ENCODE measurements at places on chromosomes 3 and 15.

- no peak for DNase-seq
Measured at GRCh38 chr3:62922326-62922725, 47.1 kb upstream of the CADPS start.

DNA sequence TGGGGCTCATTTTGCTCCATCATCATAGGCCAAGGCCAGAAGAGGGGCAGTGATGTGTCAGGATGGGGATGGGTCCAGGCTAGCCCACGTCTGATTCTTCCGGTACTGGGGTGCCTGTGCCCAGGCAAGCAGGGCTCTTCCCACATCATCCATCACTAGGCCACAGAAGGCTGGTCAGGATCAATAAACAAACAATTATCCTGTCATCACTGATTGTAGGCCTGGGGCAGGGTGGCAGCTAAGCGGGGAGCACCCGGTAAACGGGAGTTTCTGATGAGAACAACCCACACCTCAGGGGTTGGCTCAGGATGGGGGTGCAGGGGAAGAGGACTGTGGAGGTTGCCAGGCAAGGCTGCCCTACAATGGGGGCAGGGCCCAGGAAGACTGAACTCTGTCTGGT lies 18.1 kb upstream of the CACNA2D2 start:
- no peak for DNase-seq

DNA sequence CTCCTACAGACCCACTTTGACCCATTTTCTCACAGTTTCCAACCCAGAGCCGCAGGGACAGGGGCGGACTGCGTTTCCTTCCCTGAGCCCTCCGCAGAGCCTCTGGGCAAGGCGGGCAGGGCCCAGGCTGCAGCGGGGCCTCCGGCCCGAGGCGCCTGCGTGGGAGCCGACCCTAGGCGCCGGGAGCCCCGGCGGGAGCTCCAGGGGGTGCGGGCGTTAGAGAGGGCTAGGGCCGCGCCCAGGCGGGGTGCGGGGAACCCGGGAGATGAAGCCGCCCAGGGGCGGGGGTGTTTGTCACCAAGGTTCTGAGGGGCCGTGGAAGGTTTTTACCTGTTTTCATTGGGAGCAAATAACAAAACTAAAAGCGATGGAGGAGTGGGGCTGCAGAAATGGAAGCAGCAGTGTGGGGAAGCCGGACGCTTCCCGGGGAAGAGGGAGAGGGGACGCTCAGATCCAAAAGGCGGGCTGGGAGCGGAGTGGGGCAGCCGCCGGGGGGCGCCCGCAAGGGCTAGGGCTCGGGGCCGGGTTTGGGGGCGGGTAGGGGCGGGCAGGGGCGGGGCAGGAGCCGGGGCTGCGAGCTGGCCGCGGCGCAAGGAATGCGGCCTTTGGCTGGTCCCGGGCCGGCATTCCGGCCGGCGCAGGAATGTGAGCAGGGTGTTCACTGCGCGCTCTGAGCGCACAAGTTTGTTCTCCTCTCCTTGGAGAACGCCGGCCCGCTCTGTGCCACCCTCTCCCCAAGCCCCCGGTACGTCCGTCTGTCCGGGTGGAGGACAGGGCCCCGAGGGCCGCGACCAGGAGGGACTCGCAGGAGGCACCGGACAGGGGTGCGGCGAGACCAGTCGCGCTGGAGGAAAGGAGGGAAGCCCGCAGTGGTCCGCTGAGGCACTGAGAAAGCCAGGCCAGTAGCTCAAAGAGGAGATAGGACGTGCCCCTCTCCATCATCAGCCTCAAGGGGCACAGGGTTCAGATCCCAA lies 61.1 kb downstream of the AMOTL2 start:
- DNase-seq = no peak

GRCh38 chr3:134992586-134992985 lies 197.5 kb downstream of the EPHB1 start:
- DNase-seq = no peak

GRCh38 chr3:72816862-72817355 lies 31.3 kb downstream of the SHQ1 start:
- no peak for DNase-seq

GRCh38 chr3:99919694-99920093 lies 102.0 kb downstream of the CMSS1 start:
- DNase-seq = no peak

GRCh38 chr3:186800285-186800684 lies 6.0 kb downstream of the RFC4 start:
- DNase-seq = no peak

DNA sequence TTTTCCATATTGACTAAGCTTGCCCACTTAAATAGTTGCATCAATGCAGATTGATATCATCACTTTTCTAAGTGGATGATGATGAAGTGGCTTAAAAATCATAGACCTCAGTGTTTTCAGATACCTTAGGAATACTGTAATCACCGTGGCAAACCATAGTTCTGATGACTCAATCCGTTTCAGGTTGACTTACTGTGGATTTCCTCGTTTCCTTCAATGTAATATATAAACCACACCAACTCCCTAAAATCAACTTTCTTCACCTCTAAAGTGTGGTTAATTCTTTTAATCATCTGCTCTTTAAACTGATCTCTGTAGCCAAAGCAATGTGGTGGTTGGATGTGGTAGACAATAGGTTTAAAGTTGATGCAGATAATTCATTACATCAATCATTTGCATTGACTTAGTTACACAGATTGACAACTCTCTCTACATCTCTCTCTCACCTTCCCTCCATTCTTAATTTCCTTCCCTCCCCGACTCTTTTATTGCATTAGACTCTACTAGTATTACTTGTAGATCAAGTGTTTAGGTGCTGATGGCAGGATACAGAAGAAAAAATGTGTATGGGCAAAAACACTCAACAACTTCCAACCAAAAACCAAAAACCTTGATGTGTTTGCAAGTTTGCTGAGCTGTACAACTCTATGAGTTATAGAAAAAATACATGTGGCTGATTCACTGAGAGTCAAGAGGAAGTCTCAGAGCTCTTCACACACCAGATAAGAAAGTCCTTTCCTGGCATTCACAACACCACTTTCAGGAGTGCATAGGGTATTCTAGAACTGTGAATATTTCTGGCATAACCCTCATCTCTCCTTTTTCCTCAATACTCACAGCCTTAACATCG lies 243.5 kb downstream of the NFKBIZ start:
- no peak for DNase-seq

GRCh38 chr15:58748852-58749531 lies 515 bp downstream of the ADAM10 start:
- peak; percentile 32 for DNase-seq

GRCh38 chr3:123832692-123833397 lies 51.3 kb downstream of the MYLK start:
- DNase-seq = no peak

DNA sequence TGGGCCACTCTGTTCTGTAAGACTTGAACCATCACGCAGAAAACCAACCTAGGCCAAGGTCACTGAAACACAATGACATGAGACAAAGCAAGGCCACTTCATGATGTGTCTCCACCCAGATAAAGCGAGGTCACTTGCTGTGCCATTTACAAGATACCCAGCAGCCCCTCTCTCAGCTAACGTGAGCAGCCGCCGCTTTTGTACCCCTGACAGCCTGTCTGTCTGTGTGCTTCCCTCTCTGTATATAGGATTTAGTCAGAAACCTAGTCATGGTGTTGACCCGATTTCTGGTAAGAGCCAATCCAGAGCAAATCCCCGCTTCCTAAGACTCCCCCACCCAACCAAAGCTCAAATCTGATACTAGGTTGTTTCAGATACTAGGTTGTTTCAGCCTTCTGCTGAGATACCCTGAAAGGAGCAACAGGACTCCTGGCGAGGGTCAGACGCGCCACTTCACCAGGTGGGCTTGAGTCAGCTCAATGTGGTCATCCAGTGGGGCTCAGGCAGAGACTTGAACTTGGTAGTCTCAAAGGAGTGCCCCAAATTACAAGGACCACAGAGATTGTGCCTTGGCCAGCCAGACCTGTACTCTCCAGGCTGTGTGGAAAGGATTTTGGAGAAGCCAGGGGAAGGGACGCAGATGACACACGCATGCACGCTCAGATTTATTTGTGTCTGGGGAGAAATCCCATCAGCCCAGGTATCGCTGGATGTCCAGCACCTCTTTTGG lies 3.1 kb upstream of the ZXDC start:
- no peak for DNase-seq

- no peak for DNase-seq
Measured at GRCh38 chr3:42852441-42852840, 23.2 kb downstream of the CYP8B1 start.

- DNase-seq = no peak
Measured at GRCh38 chr3:72818092-72818773, 30.0 kb downstream of the SHQ1 start.

GRCh38 chr3:192514754-192515663 lies 212.3 kb downstream of the FGF12 start:
- no peak for DNase-seq

DNA sequence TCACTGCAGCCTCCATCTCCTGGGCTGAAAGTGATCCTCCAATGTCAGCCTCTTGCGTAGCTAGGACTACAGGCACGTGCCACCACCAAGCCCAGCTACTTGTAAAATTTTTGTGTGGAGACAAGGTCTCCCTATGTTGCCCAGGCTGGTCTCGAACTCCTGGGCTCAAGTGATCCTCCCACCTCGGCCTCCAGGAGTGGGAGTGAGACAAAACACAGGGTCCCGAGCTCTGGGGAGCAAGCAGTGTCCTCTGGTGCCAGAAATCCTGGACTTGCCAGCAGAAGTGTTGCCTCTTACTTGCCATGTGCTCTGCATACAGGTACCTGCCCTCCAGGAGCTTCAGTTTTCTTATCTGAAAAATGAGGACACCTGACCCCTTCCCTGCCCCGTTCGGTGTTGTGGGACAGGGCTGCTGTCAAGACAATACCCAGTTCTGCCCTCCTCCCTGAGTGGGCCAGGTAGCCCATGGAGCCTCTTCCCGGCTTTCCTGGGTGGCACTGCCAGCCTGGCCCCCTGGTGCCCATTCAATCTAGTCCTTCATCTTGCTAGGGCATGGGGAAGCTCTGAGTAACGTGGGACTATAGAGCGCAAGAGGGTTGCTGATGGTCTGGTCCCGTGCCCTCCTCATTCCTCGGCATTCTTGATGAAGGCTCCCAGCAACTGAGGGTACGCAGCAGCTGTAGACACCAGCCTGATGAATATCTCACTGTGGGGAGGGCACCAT lies 164.6 kb downstream of the GOLGA6L4 start:
- DNase-seq = no peak

- no peak for DNase-seq
Measured at GRCh38 chr3:114392831-114393230, 99.0 kb downstream of the TIGIT start.

DNA sequence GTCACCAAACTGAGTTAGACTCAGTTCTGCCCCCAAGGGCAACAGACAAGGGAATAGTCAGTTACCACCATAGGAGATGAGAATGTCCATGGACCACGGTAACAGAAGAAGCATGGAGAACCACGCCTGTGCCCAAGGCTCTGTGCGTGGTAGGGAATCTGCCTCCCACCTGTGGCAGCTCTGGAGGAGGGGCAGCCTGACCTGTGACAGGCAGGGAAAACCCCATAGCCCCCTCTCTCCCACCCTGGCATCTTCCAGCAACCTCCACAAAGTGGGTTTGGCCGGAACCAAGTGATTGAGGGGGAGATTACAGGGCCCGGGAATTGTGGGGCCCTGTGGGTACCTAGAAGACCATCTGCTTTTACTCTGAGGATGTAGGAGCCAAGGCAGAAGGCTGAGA lies 14.3 kb upstream of the LTF start:
- DNase-seq = no peak

DNA sequence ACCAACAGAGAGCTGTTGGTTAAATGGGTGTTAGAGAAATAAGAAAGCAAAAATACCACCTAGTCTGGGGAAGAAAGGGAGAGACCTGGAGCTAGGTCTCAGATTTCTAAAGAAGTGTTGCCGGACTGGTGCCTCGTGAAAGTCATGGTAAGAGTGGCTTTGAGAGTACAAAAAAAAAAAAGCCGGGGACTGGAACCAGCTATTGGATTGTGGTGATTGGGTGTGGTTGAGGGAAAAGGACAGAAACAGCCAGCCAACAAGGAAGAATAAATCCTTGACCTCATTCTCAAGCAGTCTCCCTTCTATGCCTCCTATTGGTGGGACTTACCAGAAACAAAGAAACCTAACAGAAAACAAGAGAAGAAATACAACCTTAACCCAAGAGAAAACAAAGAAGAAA lies 346.4 kb upstream of the KCNMB2 start:
- DNase-seq = no peak

DNA sequence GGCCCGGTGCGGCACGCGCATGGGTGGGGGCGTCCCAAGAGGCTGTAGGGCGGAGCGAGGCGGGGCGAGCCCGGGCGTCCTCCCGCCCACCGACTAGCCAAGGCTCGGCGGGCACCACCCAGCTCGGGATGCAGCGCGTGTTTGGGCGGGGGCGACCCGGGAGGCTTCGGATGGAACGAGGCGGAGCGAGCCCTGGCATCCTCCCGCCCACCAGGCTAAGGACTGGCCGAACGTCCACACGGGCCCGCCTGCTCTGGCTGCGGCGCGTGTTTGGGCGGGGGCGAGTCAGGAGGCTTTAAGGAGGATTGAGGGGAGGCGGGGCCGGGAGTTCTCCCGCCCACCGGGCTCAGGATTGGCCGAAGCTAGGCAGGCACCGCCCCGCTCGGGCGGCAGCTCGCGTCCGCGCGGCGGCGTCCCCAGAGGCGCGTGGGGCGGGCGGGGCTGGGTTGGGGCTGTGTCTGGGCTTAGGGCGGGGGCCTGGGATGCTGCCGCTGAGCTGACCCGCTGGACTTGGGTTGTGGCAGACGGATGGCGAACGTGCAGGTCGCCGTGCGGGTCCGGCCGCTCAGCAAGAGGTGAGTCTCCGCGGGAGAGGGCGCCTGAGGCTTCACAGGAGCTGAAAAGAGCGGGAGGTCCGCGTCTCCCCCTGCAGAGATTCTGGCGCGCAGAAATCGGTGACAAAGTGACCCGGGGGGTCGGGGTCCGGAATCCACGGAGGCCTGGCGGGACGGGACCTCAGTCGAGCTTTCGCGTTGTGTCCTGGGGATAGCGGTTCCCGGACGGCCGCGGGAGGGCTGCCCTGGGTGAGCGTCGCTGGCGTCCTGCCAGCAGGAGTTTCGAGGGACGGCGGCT lies at the start of gene STARD9:
TSS of gene STARD9 (plus strand) at position 419 of the 852 bp plus-strand sequence. CDS start at position 529, 110 bp downstream.
- DNase-seq = peak; percentile 93

DNA sequence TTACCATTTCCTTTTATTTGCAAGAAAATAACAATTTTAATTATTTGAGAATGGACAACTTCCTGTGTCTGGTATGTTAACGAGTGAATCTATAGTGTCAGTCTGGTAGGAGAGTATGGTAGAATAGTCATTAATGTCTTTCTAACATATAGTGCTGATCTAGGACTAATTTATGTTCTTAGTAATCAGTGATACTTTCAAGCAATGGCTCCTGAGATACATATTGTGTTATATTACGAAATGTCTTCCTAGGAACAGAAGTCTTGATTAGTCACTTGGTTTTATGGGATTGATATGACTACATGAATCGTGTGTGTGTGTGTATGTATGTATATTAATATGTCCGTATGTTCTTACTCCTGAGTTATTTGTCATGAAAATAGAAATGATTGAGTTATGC lies 66.6 kb upstream of the PAQR5 start:
- DNase-seq = no peak

- DNase-seq = no peak
Measured at GRCh38 chr15:63474810-63475316, 29.5 kb upstream of the USP3 start.

DNA sequence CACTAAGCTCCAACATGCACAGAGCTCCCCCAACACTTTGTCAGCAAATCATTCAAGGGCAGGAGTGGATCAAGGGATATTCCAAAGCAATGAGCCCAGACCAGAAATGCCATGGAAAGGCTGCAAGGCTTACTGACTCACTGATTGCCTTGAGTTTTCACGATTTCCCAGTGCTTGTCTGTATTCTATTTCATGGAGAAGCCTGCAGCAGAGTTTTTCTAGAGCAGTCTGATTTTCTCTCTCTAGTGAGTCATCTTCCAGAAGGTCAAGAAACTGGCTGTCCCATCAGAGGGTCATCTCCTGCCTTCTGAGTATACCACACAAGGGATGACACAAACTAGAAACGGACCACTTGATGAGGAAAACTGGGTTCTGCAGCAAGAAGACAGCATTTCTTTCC lies 16.5 kb downstream of the LMCD1 start:
- DNase-seq = no peak
